ACHN (cell line): ENCODE measurements at places on chromosomes 7 and 10.

DNA sequence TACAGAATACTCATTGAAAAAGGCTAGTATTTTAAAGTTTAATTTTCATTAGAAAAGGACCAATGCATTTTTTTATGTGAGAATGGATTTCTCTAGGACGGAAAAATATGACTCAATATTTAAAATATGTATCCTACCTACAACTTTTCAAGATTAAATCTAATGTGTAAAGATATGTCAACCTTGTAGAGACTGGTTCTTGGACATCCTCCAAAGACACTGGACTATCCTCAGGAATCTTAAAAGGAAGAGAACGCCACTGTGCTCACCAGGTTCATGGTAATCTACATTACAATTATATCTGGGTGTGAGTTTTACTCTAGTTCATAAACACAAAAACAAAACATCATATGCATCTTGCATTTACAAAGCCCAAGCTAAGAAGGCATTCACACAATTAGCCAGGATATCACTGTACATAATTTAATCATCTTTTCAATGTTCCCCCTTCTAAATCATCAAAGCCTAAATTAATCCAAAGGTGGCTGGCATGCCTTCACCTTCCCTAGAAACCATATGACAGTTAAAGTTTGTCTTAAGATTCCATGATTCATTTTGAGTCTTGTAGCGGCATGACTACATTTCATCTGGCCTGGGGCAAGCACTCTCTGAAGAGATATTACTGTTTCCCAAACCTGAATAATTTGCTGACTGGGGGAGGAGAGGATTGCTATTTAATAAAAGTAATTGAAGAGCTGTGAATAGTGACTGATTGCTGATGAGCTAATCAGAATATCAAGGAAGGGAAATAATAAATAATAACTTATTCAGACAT is 12.0 kb downstream of the SGCE start:
- no peak for DNase-seq

DNA sequence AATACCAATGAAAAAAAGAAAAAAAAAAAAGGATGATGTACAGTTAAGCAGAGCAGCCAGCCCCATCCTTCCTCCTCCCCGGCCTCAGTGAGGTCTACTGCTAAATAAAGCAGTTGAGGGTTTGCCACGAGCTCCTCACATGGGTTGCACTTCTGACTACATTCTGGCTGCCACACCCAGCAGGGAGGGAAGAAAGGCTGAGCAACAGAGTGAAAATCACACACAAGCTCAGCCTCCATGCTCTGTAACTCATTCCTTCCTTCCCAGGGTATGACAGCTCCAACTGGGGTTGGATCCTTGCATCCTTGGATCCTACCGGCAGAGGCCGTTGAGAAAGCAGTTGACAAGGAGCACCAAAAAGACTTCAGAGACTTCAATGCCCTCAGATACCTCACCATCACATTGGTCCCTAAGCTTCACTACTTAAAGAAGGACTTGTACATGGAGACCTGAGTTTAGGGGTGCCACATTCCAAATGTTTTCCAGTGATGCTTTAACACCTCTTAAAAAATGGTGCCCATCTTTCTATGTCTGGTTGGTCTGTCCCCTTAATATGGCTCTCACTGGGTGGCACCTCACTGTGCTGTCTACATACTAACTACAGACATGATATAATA is 52.9 kb upstream of the PIK3CG start:
- no peak for DNase-seq

DNA sequence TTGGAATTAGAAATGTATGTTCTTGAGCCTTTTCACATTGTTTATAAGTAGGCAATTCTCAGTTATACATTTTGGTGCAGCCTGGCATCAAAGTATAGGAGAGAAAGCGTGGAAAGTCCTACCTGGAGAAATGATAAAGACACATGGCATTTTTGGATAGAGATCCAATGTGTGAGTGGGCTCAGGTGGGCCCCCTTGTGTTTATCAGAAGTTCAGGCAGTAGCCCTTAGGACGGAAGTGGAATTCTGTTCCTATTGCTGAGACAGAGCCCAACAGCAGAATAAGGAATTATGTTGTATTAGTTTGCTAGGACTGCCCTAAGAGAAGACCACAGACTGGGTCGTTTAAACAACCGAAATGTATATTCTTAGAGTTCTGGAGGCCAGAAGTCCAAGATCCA is 85.2 kb upstream of the AMPH start:
- no peak for DNase-seq

- peak; percentile 30 for DNase-seq
These were observed 928 bp upstream of the CSTF2T start for GRCh38 chr10:51700228-51700817.

GRCh38 chr7:138431517-138431916 is 28.5 kb upstream of the TRIM24 start:
- DNase-seq, result no peak

GRCh38 chr7:5582532-5582935 is 158.9 kb upstream of the TNRC18 start:
- DNase-seq, result no peak

DNA sequence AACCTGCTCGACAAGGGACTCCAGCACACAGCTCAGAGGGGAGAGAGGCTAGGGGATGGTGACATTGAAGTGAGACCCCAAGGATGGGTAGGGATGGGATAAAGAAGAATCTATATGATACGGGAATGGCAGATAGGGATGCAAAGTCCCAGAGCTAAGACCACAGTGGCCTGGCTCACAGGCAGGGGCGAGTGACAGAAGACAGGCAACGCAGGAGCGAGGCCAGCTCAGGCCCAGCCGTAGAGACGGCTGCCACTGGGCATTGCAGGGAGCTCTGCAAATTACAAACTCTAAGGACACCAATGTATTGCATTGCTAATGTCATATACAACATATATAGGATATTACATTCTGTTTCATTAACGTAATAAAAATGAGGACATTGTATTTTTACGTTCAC is 131.4 kb downstream of the TCERG1L start:
- DNase-seq, result no peak

- DNase-seq, result no peak
These were observed 128.7 kb downstream of the ETV1 start for GRCh38 chr7:13860734-13861133.

DNA sequence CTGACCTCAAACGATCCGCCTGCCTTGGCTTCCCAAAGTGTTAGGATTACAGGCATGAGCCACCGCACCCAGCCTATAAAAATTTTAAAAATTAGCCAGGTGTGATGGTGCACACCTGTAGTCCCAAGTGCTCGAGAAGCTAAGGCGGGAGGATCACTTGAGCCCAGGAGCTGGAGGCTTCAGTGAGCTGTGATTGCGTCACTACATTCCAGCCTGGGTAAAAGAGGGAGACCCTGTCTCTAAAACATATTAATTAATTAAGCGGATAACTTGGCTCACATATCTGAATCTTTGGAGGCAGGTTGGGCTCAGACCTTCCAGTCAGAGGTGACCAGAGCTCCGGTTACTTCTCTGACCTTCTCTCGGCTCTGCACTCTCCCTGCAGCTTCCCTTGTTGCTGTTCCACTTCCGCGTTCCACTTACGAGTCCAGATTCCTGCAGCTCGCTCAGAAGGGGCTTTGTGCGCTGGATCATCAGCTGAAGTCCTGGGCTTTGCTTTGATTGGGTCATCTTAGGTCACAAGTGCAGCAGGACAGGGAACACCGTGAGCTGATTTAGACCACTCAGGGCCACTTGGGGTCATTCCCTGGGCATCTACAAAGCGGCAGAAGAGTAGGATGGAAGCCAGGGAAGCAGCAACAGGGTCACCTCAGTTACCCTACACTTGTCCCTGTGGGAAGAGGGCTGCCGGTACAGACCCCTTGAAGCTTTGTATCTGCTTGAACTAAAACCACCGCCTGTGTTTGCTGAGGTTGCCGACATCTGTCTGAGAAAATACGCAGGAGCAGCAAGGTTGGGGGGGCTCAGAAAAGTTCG is 2.0 kb upstream of the ARPC1B start:
- peak; percentile 91 for DNase-seq

- no peak for DNase-seq
These were observed 33.5 kb downstream of the RELN start for GRCh38 chr7:103955985-103956384.

DNA sequence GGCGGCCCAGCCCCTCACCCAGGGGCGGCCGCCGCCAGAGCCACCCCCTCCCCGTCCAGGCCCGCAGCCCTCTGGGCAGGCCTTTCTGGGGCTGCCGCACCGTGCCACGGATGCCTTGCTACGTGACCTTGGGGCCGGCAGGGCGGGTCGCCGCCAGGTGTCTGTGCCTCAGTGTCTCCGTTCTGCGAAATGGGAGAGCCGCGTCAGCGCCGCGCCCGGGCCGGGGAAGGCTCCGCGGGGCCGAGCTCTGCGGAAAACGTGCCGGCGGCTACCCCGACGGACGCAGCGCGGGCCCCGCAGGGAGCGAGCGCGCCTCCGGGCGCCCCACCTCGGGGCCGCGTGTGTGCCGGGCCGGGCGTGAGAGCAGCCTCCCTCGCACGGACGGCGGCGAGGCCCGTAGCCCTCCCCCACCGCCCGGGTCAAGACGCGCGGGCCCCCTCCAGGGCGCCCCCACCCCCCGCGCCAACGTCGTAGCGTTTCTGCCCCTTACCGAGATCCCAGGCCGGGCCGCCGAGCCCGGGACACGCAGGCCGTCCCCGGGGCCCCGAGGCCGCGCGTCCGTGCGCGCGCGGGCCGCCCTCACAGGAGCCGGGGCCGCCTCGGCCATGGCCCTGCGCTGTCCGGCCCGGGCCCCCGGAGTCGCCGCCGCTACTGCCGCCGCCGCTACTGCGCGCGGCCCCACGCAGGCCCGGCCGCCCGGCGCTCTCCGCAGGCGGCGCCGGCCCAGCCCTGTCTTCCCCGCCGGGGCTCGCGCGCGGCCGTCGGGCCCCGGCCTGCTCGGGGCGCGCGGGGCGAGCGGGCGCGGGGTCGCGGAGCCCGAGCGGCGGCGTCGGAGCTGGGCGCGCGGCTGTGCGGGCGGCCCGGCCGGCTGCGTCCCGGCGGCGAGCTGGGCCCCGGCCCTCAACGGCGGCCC is 1.1 kb downstream of the ZNF777 start:
- peak; percentile 24 for DNase-seq

GRCh38 chr7:30954914-30955313 is 8.8 kb upstream of the GHRHR start:
- DNase-seq, result no peak

GRCh38 chr10:76618641-76619040 is 1019.0 kb downstream of the KCNMA1 start:
- DNase-seq, result peak; percentile 77

GRCh38 chr10:110903280-110904278 is 15.4 kb downstream of the BBIP1 start:
- DNase-seq, result no peak
